G401 (cell line): ENCODE measurements at places on chromosomes 12 and 14.

GRCh38 chr12:91662021-91662420, 479.4 kb upstream of the DCN start:
- no peak for DNase-seq

GRCh38 chr12:56766535-56766934, 3.4 kb downstream of the HSD17B6 start:
- DNase-seq, result no peak

- no peak for DNase-seq
Measured at GRCh38 chr12:76901628-76902380, 23.0 kb upstream of the CSRP2 start.

- no peak for DNase-seq
Measured at GRCh38 chr12:123949770-123950165, 22.9 kb downstream of the CCDC92 start.

GRCh38 chr12:54041097-54041690, 8.3 kb downstream of the HOXC5 start:
- DNase-seq, result no peak

DNA sequence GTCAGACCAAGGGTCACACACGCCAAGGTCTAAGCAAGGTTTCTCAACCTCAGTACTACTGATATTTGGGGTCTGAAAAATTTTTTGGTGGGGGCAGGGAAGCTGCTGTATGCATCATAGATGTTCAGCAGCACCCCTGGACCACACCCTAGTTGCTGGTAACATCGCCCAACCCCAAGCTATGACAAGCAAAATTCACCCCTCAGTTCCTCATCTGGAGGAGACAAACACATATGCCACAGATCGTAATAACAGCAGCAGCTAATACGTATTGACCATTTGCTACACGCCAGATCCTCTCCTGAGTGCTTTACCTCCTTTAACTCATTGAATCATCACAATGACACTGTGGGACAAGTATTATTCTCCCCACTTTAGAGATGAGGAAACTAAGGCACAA, 46.4 kb downstream of the ACTN1 start:
- DNase-seq, result no peak

GRCh38 chr12:103318566-103318965, 177.2 kb downstream of the C12orf42 start:
- no peak for DNase-seq
